Kidney capillary endothelial cell (primary cell): ENCODE measurements at places on chromosomes 3 and 15.

DNA sequence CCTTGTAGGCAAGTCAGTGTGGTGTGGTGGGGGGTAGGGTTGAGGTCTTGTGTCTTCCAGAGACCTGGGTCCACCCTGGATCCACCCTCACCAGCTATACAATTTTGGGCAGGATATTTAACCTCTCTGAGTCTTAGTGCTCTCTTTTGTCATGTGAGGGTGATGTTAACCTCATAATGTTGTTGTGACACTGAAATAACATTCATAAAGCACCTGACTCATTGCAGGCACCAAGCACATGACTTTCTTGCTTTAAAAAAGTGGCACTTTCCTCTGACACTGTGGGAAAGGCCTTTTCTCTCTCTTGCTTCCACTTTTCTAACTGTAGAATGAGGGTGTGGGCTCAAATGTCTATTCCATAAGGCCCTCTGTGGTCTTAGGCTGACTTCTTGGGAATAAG is 75.5 kb downstream of the SCN10A start:
- DNase-seq = no peak

DNA sequence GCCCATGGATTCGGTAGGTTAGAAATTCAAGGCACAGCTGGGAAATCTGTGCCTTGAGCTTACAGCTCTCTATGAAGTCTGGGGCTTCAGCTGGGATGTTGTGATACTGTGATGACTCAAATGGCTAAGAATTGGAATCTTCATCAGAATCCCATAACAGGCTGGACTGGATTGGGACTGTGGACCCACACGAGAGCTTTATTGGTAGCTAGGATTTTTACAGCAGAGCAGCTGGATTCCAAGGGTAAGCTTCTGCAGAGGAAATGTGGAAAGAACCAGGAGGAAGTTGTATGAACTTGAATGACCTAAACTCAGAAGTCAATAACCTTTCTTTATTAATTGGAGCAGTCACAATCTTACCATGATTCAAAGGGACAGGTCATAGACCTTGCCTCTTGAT is 1187.1 kb downstream of the ROBO1 start:
- no peak for DNase-seq

DNA sequence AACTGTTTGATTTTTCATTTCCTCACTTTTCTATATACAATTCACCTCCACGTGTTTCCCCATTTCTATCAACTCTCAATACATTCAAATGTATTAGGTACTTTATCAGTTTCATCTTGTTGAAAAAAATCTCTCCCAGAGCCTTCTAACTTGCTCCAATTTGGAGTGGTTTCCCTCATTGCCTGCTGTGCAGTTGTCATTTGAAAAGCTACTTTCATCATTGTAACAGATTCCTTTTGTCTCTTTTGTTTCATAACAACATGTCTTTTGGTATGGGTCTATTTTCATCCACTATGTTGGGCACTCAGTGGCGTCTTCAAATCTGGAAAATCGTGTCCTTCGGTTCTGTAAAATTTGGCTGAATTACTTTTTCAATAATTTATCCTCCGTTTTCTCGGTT is 75.0 kb downstream of the NR2E3 start:
- no peak for DNase-seq

DNA sequence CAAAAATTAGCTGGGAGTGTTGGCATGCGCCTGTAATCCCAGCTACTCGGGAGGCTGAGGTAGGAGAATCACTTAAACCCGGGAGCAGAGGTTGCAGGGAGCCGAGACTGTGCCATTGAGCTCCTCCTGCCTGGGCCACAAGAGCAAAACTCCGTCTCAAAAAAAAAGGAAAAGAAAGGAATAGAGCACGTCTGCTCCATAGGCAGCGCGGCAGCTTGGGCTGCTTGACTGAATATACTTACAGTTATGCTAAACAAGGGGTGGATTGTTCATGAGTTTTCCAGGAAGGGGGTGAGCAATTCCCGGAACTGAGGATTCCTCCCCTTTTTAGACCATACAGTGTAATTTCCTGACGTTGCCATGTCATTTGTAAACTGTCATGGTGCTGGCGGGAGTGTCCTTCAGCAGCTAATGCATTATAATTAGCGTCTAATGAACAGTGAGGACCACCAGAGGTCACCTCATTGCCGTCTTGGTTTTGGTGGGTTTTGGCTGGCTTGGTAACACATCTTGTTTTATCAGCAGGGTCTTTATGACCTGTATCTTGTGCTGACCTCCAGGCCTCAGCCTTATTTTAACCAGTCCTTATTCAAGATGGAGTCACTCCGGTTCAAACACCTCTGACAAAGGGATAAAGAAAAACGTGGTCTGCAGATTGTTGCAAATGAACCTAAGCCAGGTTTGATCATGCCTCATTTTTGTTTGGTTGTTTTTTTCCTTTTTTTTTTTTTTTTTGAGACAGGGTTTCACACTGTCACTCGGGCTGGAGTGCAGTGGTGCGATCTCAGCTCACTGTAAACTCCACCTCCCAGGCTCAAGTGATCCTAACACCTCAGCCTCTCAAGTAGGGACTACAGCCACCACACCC is 24.9 kb upstream of the SENP5 start:
- peak; percentile 44 for DNase-seq

DNA sequence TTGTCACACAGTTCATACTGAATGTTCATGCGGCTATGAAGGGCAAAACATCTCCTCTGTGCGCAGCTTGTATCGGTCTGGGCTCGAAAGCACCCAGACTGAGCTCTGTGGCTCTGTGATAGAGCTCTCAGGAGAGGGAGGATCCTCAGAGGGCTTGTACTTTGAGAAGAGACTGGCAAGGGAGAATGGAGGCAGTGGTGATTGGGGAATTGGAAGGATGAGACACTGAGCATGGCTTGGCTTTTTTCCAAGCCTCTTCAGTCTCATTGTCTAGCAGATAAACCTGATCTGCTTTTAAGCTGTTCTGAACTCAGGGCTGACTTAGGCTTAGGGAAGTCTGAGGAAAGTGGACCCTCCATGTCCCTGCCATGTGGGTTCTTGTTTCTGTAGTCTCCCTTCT is 43.0 kb downstream of the RAD54L2 start:
- DNase-seq = no peak

GRCh38 chr3:62134061-62134496 is 239.3 kb downstream of the FEZF2 start:
- DNase-seq = peak; percentile 47

DNA sequence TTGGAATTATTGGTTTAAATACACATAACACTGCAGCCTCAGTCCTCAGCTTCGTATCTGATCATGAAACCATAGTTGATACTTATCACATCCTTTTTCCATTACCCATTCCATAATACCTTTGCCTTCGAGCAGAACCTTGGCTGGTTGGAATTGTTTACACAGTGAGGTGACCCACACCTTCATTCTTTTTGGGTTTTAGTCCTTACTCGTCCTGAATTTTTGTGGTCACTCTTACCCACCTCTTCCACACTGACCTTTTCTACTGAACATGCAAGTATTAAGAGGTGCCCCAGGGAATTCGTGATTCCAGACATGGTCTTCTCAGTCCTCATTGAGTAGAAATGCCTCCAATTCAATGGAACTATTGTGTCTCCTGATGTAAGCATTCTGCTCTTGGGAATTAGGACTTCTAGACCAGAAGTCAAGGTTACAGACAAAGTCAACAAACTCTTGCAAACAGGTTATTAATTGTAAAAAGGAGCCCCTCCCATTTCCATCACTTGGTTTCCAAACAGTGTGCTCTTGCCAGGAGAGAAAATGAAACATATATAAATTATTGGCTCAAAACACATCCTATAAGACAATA is 37.7 kb downstream of the SCN11A start:
- DNase-seq = no peak

DNA sequence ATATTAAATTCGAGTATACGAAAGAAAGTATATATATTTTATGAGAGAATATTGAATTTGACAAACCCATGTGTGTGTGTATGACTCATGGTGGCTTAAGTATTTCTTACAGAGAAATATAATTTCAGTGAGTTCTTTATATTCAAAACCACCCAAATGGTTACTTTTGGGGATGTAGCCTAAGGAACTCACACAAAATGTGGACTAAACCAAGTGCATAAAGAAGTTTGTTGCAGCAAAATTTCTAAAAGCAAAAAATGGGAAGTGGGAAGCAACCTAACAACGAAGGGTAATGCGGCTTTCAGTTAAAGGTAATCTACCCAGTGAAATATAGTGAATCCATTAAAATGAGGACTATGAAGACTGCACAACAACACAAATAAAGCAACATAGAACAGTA is 277.1 kb downstream of the EDEM1 start:
- no peak for DNase-seq
